ENCODE measurements at places on chromosomes 5 and 9.
A peak's percentile ranks its signal among the peaks of the same experiment; 100 is the strongest.

DNA sequence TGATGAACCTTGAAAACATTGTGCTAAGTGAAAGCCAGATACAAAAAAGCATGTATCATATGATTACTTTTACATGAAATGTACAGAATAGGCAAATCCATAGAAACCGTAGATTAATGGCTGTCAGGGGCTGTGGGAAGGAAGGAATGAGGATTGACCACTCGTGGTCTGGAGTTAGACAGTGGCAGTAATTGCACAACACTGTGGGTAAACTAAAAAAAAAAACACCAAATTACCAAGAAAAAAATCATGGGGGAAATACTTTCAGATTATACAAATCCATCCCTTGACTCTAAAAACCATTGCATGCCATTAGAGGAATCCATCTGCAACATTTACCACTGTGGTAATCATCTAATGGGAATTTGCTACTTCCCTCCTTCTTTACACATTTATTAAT, 140.0 kb downstream of the SIL1 start:
- DNase-seq, result no peak

- no peak for DNase-seq
Observed at GRCh38 chr5:180095545-180095944, 24.0 kb upstream of the RNF130 start.

DNA sequence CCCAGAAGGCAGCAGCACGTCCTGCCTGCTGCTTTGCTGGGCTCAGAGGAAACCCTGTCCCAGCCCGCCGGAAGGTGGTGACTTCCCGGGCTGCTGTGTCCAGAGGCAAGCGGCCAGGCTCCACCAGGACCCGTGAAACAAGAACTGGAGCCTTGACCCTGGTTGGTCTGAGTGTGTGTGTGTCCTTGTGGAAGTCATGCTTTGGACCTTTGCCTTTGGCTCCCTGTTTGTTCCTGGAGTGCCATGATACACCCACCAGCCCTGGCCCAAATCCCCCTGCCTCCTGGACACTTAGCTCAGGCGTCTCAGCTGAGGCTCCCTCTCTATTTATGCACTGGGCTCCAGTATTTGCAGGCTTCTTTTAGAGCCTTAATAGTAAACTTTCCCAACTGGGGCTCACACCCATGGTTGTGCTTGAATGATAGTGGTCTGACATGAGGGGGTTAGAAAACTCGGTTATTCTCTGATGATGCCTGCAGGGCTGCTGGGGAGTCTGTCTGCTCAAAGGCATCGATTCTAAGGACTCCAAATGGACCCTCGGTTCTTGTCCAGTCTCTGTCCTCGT, 72.2 kb downstream of the C9orf50 start:
- no peak for DNase-seq

DNA sequence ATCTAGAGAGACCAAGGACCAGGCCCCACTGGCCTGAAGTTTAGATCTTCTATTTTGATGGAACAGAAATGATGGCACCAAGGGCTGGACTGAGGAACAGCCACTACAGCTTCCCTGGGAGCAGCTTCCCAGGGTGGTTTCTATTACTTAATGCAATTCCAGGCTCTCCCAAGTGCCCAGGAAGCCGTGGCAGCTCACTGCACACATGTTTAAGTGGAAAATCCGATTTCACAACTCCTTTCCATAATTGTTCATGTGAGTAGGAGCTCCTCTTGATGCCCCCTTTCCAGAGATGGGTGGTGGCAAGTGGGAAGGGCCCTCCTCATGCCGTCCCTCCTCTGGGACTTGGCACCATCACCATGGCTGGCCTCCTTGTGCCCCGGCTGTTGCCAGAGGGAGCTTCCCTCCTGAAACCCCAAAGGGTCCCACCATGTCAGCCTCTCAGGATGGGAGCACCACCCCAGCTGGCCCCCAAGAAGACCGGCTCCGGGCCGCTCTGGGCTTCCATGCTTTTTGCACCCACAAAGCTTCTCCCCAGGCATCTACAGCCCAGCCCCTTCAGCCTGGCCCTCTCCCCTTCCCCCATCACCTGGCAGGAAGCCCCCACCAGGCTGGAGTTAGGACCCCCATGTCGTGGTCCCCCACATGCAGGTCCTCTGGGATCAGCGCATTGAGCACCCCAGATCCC, 9.1 kb upstream of the UBAC1 start:
- no peak for DNase-seq

DNA sequence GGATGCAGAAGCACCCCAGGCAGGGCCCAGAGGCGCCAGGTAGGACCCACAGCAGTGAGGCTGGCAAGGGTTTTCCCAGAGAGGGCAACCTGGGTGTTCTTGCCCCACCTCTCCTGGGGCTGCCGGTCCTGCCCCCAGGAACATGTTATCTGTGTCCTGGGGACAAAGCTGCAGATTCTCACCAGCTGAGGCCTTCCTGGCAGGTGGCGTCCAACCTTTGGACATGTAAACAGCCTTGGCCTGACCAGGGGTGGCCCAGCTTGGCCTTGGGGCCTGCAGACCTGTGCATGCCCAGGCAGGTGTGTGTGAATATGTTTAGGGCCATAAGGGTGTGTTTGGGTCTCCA, 101.8 kb upstream of the LARP1 start:
- DNase-seq, result no peak

- DNase-seq, result no peak
Observed at GRCh38 chr5:100708645-100709171, 173.5 kb downstream of the FAM174A start.

DNA sequence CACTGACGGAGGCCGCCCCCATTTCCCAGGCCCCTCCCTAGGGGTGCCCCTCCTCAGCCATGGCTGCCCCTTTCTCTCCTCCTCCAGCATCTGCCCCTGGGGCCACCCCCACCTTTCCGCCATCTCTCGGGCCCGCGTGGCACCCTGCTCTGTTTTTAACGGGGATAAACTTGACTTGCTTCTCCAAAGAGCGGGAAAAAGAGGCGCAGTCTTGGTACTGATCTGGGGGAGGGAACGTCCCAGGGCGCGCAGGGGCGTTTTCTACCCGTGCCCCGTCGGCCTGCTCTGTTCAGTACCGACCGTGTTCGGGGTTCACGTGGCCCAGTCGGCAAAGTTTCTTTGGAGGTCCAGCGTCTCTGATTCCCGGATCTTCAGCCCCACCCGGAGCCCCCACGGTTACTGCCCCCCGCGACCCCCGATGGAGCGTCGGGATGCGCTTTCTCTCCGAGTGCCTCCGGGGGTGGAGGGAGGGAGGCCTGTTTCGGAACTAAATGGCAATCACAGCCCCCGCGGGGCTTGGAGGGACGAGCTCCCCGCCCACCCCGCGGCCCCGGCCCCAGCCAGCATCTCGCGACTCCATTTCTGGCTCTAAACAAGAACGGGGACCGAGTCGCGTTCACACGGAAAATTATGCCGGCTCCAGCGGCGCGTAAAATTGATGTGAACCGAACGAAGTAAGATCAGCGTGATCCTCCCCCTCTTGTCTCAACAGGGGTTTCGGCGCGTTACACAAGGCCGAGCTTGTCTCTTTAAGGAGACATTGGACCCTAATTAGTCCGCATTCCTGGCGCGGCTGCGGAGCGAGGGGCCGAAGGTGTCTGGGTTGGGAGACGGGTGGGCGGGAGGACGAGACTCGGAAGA, 1.1 kb upstream of the TLE4 start:
- peak; percentile 33 for DNase-seq

- DNase-seq, result no peak
Observed at GRCh38 chr9:76744336-76744735, 19.9 kb upstream of the PCA3 start.

GRCh38 chr5:151496041-151496484, 48.7 kb downstream of the SLC36A1 start:
- no peak for DNase-seq

GRCh38 chr5:121982146-121982892, 20.5 kb downstream of the SRFBP1 start:
- no peak for DNase-seq

- DNase-seq, result no peak
Observed at GRCh38 chr9:34663303-34663605, 797 bp upstream of the CCL27 start.

- DNase-seq, result no peak
Observed at GRCh38 chr9:132982458-132982857, 4.0 kb downstream of the GFI1B start.

- no peak for DNase-seq
Observed at GRCh38 chr5:143001764-143002351, 231.7 kb downstream of the ARHGAP26 start.

GRCh38 chr5:67156976-67157583, 39.5 kb downstream of the CD180 start:
- DNase-seq, result no peak

DNA sequence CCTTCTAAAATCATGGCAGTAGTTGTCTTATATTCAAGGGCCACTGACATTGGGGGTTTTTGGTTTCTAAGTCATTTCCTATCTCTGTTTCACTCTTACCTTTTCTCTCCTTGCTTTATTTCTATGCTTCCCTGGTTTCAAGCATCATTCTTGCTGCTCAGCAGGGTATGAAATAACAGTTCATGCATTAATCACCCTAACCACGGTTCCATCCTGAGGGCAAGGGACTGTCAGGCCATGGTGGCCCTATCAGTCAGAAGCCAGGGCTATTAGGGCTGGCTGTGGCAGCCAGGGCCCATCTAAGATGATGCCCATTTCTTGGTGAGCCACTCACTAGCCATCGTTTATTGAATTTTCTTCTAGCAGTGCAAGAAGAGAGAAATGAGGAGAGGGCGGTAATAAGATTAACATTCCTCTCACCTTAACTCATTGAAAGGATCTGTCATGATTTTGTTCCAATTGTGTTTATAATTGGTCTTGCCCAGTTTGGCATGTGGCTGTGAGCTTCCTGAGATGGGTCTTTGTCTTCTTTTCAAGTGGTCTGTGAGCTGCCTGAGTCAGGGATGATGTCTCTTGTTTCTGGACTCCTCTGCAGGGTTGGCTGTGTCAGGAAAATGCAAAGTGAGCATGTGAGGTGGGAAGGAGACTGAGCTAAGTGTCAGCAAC, 45.2 kb downstream of the CYSTM1 start:
- DNase-seq, result no peak

DNA sequence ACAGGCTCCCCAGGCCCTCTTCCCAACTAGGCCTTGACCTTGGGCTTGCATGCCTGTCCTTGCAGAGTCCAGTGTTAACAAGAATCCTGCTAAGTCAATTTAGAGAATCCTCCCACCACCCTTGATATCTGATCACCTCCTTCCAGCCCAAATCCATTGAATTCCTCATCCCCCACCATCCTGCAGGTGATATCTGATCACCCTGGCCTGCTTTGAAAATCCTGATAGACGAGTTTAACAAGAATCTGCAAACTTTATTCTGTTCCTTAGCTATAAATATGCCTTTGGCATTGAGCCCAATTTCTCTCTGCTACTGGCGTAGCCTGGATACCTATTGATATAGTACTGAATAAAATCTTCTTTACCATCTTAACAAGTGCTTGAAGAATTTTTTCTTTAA, 125.5 kb downstream of the DIRAS2 start:
- DNase-seq, result no peak

DNA sequence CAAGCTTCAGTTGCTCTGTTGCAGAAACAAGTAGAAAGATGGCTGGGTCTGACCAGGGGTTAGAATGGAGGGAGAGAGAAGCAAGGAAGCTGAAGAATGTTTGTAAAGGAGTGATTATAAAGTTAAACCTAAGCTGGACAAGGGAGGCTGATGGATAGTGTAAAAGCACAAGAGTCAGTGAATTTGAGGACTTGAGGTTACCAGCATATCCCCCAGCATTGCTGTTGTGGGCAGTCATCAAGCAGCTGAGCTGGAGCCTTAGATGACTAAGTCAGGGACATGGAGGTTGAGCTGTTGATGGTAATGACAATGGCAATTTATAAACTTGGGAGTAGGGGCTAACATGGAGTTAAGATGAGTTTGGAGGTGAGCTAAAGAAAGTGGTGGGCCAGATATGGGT, 131.5 kb downstream of the ERCC6L2 start:
- no peak for DNase-seq

GRCh38 chr9:38229504-38230155, 160.6 kb upstream of the SHB start:
- DNase-seq, result no peak

GRCh38 chr5:35477911-35478310, 139.8 kb upstream of the SPEF2 start:
- no peak for DNase-seq

DNA sequence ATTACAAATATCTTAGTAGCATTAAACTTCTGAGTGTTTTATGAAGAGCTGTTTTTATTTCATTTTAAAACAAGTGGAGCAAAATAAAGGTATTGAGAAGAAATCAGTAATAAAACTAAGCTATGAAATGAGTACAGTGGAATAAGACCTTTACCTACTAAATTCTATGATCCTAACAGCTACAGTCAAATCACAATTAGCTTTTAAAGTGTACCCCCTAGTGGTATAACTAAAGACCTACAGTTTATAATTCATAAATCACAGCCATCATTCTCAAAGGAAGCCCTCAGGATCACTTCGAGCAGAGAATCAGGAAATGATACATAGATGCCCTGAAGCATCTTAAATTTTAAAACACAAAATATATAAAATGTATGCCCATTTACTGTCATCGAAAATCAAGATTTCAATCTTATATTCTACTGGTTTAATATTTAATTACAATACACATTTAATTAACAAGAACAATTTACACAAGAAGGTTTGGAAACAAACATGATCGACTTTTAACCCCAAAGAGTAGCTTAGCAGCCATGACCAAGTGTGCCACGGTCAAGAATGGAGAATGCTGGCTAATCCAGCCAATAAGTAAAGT, 12.3 kb downstream of the CCNH start:
- no peak for DNase-seq

- no peak for DNase-seq
Observed at GRCh38 chr5:143758750-143759149, 53.2 kb upstream of the HMHB1 start.

- DNase-seq, result no peak
Observed at GRCh38 chr9:114837923-114838322, 32.1 kb upstream of the TNFSF15 start.
